Fibroblast of pulmonary artery (primary cell): ENCODE measurements at places on chromosomes 11 and 22.

- peak; percentile 23 for DNase-seq
Observed at GRCh38 chr11:15258433-15259165, 143.9 kb downstream of the INSC start.

- DNase-seq = peak; percentile 65
Observed at GRCh38 chr11:29616611-29617010, 400.2 kb downstream of the KCNA4 start.

DNA sequence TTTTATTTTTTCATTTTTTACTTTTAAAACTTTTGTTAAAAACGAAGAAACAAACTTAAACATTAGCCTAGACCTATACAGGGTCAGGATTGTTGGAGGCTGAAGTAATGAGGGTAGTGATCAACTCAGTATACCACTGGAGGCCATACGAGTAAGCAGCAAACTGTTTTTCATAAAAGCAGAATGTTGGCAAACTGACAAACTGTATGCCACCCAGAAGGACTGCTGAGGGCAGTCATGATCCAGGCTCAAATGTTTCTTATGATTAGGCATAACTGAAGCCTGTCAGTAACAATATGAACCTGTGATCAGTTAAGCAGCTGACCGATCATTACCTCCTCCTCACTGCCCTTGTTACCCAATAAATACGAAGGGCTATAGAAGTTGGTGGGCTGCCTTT is 10.2 kb upstream of the SC5D start:
- DNase-seq = no peak

GRCh38 chr22:47395481-47395880 is 633.0 kb downstream of the TBC1D22A start:
- DNase-seq = peak; percentile 37

DNA sequence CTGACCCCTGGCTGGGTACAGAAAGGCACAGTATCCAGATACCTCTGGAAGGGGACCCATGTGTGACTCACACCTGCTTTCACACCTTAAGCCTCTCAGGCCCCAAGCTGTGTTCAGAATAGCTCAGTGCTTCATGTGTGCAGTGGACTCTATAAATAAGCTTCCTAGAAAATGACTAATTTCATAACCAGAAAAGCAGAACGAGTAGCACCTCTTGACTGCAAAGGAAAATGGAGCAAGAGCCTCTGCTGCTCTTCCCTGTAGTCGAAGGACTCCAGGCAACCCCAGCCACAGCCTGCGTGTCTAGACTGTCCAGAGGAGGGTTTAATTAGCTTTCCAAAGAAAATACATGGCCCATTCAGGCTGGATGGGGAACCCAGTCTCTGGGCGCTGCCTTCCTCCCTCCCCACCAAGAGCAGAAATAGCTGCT is 23.1 kb downstream of the PTPN5 start:
- no peak for DNase-seq

DNA sequence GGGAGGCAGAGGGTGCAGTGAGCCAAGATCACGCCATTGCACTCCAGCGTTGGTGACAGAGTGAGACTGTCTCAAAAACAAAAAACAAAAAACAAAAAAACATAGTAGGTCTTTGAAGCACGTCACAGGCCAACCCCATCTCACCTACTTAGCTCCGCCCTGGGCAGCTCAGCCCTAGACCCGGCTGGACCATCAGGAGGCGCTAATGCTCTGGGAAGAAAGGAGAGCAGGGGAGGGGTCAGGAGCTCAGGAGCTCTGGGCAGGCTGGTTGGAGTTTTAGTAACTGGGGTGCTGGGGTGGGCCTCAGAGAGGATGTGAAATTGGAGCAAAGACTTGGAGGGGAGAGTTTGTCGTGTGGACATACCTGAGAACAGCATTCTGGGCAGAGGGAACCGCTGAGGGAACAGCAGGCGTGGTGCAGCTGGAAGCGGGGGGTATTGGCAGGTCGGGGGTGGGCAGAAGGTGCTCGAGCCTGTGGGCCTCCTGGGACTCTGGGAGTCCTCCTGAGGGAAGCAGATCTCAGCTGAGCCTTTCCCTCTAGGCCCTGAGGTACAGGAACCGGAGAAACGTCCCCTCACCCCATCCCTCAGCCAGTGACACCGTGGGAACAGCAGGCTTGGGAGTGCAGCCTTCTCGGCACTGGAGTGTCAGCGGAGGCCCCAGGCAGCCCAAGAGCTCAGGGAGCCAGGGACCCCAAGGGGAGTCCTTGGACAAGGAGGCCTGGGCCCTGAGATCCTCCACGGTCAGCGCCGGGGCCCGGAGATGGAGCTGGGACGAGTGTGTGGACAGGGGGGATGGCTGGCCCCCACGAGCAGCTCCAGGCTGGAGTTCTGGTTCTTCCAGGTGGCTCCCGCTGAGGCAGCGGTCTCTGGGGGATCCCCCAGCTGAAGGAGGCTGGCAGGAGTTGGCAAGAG is 2.2 kb upstream of the RPS6KA4 start:
- peak; percentile 48 for DNase-seq

GRCh38 chr22:25777870-25778269 is 35.9 kb downstream of the MYO18B start:
- peak; percentile 69 for DNase-seq

- no peak for DNase-seq
Observed at GRCh38 chr11:28106353-28107043, 1.5 kb downstream of the KIF18A start.

DNA sequence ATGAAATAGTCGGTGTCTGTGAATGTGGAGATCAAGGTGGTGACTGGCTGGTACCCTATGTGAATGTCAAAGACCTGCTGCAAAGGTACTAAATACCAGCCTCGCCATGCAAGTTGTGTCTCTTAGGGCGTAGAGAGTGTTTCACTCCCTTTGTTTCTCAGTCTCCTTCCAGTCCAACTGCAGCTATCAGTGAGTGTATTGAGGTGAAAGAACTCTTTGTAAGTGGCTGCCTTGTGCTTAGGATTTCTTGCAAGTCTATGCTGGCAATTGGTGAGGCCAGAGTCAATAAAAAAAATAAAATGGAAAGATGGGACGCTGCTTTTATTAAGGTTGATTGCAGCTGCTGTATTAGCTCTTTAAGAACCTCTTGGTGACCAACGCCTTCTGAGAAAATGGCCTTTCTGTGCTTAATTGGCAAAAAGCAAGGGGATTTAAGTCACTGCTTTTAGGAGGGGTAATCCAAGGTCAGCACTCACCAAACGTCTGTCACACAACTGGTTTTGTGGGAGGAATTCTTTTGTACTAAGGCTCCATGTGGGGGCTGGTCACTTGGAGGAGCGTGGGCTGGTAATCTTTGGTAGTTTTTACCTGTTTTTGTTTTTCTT is 95.1 kb downstream of the PARVA start:
- no peak for DNase-seq

DNA sequence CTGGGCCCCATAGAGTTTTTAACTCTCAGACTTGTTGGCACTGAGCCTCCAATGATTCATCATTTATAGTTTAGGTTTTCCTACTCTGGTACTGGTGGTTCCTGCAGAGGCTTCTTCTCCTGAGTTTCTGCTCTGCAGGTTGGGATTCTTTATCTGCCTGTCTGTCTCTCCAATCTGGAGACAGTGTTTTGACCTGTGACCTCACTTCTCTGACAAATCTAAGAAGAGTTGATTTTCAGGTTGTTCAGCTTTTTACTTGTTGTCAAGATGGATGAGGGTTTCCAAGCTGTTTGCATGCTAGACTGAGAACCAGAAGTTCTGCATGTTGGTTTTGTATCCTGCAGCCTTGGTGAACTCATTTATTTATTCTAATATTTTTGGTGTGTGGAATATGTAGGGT is 63.9 kb downstream of the JAM3 start:
- DNase-seq = no peak

DNA sequence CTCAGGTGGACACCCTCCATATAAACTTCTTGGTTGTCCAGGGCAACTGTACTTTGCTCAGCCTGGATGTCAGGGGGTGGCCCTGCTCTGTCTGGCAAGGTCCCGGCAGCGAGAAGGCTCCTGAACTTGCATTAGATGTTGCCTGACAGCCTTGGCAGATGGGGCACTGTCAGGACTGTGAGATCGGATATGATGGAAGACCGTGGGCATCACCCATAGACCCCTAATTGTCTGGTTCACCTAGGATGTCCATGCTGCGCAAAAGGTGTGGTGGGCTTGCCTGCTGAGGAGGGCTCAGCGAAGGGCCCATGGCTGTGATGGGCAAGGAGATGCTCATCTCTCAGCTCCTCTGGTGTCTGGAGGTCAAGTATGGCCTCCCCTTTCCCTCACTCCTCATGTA is 62.7 kb downstream of the MYO18B start:
- no peak for DNase-seq

- no peak for DNase-seq
Observed at GRCh38 chr11:122732342-122733315, 77.1 kb downstream of the UBASH3B start.

DNA sequence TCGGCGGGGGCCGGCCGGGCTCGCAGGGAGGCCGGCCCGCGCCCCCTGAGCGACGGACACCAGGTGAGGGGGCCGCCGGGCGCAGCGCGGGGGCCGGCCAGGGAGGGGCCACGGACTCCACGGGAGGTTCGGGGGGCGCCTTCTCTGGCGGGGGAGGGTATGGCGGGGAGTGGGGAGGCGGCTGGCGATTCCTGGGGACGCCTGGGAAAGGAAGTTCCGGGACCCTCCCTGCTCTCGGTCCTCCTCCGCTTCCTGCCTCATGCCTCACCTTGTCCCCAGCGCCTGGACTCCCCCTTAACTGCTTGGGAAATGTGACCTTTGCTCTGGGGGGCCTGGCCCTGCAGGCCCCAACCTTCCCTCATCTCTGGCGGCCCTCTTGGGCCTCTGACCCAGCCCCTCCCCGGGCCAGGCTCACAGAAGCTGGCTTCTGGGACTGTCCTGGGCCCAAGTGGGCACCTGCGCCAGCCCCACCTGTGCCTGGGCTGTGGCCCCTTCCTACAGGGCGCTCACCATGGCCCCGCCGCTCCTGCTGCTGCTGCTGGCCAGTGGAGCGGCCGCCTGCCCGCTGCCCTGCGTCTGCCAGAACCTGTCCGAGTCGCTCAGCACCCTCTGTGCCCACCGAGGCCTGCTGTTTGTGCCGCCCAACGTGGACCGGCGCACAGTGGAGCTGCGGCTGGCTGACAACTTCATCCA is 516 bp downstream of the LRFN4 start:
- no peak for DNase-seq

- no peak for DNase-seq
Observed at GRCh38 chr11:64165481-64165841, 452 bp downstream of the MACROD1 start.

- peak; percentile 21 for DNase-seq
Observed at GRCh38 chr11:113991718-113992458, 17.0 kb downstream of the HTR3A start.

- DNase-seq = peak; percentile 99
Observed at GRCh38 chr22:24894220-24894975, 52.1 kb downstream of the LHFPL7 start.

GRCh38 chr22:46202897-46203600 is 47.0 kb downstream of the CDPF1 start:
- no peak for DNase-seq

DNA sequence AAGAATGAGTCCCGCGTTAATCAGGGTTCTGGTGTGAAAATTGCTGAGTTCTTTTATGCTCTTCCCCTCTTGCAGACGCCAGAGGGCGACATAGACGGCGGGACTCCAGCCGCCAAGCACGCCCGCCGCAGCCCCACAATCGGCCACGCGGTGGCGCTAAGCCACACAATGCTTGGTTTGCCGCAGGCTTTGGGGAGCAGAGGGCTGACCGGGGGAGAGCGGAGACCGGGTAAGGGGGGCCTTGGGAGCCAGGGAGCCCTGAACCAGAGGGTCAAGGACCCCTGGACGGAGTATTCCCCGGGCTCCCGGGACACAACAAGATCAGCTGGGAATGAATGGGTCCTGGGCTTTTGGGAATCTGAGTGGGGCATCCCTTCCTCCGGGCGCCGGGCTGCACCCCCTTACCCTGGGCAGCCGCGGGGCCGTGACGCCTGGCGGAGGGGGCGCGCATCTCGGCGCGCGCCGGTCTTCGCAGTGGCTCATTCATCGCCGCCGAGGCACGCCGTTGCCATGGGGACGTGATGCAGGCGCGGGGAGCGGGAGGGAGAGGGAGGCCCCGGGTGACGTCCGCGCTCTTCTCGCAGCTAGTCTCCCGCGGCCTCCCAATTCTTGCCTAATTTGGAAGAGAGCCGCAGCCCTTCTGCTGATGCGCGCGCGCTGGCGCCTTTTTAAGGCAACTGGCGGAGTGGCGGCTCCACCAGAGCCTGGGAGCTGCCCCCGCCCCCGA is 12.2 kb upstream of the NPAS4 start:
- DNase-seq = peak; percentile 93

GRCh38 chr11:113994077-113994954 is 19.4 kb downstream of the HTR3A start:
- DNase-seq = peak; percentile 23

DNA sequence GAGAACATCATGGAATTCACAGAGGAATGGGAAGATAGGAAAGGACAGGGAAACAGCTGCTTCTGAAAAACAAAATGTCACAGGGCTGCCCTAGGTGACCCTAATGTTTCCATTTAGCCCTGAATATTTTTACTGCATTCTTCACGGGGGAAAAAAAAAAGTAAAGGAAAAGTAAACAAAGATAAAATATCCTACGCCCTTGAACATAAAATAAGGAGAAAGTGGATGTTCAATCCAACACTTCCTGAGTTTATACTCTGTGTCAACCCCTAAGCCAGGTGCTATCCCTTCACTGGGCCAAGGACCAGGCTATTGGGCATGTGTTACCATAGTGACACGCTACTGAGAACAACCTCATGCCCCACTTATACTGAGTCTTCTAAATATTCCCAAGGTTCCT is 84.7 kb downstream of the FAM76B start:
- no peak for DNase-seq

DNA sequence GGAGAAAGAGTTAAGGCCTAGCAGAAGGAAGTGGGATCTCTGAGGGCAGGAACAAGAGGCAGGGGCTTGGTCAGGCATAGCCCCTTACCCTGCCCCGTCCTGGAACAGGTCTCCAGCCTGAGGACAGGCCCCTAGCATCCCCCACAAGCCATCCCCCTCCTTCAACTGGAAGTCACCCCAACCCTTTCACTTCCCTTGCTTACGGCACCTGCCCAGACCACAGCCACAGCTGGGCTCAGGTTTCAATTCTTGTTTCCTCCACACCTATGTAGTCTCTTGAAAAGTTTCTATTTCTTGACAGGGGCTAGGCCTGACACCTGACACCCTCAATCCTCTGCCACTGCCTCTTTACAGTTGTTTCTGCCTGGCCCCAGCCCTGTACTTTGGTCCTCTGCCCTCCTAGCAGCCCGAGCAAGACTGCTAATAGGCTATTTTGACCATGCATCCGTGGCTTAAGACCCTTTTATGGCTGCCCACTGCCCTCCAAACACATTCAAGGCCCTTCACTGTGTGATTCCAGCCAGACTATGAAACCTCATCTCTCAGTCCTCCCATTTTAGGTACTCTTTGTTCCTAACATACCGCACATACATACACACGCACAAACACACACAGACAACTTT is 10.9 kb upstream of the FCHSD2 start:
- DNase-seq = no peak
